SHP77 treated with DMSO at 0.1 percent for 48 hours (cell line): ENCODE measurements at places on chromosomes 5 and 9.
A peak's percentile ranks its signal among the peaks of the same experiment; 100 is the strongest.

DNA sequence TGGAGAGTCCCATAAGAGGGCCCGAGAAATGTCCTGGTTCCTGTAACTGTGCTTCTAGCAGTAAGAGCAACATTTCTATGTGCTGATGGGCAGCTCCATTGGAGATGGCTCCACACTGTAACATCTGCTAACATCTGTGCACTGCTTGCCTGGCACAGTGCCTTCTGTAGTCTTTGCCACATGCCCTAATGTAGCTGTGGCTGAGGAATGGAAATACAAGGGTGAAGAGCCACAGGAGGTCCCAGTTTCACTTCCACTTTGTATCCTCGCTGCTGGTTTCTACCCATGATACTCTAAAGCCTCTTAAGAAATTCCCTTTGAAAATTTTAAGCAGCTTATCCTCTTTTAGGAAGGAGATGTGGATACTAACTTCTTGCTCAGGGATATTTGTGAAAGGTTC, 97.4 kb downstream of the HOMER1 start:
- DNase-seq, result no peak

DNA sequence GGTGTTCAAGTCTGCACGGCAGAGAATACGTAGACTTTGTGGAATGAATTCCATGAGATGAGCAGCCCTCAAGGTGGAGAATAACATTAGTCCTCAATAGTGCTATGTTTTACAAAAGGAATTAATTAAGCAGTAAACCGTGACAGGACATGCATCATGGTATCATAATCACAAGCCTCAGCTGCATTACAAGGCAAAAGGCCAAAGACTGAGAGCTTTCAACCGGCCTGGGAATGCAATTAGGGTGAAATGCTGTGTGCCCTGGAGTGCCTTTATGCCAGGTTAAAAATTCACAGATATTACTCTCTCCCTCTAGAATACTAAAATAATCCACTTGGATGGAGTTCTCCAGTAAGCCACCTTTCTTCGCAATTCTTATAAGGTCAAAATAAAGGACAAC, 270.6 kb downstream of the MLLT3 start:
- no peak for DNase-seq

GRCh38 chr5:16674750-16675149, 58.0 kb upstream of the RETREG1 start:
- no peak for DNase-seq

DNA sequence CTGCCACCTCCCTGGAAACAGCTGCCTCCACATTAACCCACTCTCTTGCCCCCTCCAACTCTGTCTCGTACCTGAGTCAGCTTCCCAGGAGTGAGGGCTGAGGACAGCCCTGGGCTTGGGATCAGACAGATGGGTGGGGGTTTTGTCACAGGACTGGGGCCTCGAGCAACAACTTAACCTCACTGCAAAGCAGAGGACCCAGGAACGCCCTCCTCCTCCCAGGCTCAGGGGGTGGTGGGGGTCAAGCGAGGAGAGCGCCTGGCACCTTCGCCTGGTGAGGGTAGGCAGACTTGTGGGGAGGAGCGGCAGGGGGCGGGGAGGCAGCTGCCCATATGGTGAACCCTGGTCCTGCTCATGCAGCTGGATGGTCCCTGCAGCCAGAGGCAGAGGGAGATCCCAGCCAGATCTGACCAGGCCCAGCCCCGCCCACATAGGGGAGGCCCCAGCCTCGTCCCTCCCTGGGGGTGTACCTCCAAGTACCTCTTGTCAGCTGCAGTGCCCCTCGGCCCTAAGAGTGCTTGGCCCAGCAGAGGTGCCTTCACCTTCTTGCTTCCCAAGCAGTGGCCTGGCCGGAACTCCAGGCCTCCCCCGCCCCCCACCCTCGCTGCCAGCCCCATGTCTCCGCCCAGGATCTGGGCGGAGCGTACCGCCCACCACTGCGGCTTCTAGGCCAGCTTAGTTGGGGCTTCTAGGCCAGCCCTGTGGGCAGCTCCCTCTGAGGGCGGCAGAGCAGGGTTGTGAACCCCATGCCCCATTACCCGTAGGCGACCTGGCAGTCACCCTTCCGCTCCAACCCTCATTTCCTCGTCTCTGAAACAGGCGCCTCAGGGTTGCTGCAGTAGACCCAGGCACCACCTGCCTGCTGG, at the start of gene SARDH:
Gene SARDH (minus strand): TSS at position 579 of the 866 bp plus-strand sequence. CDS start 4,179 bp downstream, outside the sequence.
- DNase-seq, result peak; percentile 43

DNA sequence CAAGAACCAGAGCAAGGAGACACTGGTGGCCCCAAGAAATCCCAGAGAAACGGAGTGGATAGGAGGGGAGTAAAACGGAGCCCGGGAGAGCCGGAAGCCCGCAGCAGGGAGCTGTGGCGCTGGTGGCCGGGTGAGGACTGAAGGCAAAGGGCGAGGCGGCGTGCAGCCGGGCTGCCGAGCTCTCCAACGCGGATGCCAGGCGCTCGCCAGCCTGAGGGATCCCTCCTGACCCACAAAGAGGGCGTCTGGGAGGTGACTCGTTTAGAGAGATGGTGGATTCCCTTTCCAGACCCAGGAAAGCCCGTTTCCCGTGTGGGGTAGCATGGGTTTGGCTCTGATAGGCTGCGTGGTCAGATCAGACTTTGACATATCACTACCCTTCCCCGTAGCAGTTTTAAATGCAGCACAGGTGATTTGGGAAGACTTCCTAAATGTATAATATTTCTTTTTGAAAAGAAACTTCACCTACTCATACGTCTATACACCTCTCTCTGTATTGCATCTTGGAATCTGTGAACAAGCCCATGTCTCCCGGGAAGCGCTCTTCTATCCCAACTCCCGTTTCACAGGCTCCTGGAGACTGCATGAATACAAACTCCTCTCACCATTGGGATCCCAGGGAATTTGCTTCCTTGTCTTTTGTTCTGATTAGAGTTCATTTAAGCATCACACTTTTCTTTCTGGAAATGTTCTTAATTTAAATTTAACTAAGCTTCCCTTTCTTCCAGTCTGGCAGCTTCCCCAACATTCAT, 158.1 kb downstream of the C9orf152 start:
- DNase-seq, result no peak

DNA sequence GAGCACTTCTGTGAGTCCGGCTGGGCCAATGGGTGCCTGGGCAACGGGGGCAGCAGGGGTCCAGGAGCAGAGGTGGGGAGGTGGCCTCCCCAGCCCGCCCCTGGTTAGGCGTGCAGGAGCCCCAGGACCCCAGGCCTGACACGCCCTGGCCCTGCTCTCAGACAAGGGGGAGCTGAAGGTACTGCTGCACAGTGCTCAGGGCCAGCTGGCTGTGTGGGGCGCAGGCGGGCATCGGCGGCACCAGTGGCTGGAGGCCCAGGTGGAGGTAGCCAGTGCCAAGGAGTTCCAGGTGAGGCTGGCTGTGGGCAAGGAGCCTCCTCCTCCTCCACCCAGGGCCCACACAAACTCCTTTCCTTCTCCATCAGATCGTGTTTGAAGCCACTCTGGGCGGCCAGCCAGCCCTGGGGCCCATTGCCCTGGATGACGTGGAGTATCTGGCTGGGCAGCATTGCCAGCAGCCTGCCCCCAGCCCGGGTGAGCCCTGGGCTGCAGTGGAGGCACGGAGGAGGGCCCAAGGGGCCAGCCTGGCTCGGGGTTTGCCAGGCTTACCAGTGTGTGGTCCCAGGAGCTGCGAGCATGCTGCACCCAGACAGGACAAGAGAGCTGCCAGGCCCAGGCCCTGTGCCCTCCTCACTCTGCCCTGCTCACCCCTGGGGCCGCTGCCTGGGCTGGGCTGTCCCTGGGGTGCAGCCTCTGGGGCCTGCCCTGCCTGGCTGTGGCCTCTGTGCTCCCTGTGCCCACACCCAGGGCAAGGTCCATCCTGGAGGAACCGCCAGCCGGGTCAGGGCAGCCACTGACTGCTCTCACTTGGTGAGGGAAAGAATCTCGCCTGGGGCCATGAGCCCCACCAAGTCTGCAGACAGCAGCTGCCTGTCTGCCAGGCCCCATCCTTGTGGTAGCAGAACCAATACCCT, 7.0 kb downstream of the MAMDC4 start:
- DNase-seq, result no peak

DNA sequence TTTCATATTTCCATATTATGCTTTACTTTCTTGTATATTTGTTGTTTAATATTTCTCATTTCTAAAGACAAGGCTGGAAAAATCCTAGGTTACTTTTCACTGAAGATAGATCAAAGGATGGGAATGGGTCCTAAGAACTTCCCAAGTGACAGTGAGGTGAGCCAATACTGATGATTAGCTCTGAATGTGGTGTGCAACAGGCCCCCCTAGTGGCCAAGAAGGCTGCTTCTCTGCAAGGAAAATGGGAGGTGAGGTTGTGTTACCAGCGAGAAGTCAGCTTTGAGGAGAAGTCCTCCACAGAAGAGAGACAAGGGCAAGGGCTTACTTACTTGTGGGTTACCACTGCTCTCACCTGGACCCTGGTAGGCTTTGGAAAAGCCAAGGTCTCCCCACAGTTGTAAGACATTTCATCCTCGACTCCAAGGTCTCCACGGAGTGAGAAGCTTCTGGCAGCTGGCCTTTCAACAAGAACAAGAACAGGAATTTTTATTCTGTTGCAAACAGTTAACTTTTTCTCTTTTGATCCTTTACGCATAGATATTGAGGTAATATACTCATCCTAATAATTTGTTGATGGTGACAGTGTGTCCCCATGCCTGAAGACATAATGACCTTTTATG, 69.9 kb downstream of the MAMDC2 start:
- no peak for DNase-seq

DNA sequence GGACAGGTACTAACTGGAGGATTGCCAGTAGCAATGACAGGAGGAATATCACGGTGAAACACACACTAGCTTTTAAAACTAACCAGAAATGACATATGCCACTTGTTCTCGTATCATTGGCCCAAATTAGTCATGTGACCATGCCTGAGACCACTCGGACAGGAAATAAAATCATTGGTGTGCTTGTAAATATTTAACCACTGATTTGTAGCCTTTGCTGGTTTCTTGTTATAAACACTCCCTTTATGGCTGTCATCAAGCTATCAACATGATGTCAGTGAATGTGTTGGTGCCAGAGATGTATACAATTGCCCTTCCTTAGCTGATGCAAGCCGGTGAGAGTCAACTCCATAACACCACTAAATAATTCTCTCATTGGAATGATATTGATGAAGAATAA, 123.7 kb upstream of the ANKH start:
- no peak for DNase-seq

DNA sequence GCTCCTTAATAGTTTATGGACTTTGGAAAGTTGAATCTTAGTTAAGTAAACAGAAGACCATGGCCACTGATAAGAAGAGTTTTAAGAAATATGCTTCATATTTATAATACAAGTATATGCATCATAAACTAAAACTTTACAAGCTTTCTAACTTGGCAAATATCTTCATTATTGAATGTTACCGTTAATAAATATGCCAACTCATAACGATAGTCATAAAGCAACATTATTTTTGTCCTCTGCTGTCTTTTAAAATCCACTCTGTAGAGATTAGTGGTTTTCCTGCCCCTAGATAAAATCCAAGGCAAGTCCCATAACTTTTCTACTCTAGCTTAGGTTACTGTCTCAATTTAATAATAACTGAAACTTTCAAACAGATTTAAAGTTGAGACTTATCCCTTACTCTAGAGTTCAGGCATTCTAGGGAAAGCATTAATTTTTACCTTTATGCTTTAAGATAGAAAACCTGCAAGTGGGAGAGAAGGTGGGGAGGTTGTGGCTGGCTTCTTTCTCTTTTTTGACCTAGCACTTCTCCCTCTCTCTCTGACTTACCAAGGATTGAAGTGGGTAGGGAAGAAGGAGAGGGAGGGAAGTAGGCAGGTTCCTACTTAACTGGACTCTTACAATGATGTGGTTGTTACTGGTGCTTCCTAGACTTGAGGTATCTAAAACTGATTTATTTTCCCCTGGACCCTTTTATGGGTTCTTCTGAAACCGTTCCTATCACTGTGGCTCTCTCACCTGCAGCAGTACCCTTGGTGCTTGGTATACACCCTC, 29.6 kb downstream of the RNF145 start:
- no peak for DNase-seq

- DNase-seq, result no peak
Measured at GRCh38 chr5:138726848-138727247, 26.4 kb upstream of the CTNNA1 start.

- DNase-seq, result no peak
Measured at GRCh38 chr5:14834584-14835550, 36.7 kb downstream of the ANKH start.

- DNase-seq, result peak; percentile 45
Measured at GRCh38 chr5:135186662-135187522, 152.9 kb upstream of the PITX1 start.

GRCh38 chr5:168409591-168410458, 76.4 kb upstream of the RARS1 start:
- no peak for DNase-seq

DNA sequence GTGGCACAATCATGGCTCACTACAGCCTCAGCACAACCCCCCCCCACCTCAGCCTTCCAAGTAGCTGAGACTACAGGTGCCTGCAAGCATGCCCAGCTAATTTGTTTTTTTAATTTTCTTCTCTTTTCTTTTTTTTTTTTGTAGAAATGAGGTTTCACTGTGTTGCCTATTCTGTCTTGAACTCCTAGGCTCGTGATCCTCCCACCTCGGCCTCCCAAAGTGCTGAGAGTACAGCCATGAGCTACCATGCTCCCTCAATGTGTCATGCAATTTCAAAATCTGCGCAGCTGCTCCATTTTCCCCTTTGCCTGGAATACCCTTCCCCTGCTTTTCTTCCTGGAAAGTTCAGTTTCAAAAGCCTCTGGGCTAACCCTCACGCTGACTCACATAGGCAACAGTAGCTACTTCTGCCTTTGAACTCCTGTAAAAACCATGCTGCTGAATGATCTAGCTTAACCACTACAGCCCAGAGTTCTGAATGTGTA, 71.0 kb upstream of the IL7R start:
- DNase-seq, result no peak

DNA sequence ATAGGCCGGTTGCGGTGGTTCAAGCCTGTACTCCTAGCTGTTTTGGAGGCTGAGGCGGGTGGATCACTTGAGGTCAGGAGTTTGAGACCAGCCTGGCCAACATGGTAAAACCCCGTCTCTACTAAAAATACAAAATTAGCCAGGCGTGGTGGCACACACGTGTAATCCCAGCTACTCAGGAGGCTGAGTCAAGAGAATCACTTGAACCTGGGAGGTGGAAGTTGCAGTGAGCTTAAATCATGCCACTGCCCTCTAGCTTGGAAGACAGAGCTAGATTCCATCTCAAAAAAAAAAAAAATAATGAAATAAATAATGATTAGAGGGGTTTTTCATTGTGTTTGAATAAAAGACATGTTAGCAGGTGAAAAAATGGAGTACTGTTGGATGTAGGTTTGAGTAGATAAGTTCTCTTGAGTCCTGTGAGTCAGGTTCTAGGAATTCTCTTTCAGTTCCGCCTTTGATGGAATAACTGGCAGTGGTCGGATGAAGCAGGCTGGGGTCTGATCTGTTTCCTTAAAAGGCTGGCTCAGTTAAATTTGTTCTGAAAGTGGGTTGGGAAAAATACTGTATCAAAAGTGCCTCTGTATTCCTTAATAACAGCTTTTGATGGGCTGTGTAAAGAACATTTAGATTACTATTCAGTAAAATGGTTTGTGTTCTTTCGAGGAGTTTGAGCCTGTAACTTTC, 73.2 kb downstream of the AOPEP start:
- no peak for DNase-seq

- no peak for DNase-seq
Measured at GRCh38 chr9:91180930-91181268, 180.8 kb downstream of the AUH start.

GRCh38 chr5:165795073-165795472, 2289.7 kb downstream of the MAT2B start:
- no peak for DNase-seq
